ENCODE measurements at places on chromosomes 5 and 9. TPM values are rescaled to one million over a fixed set of nuclear protein-coding genes. Genes with fewer than 3 reads are reported as not detected.

DNA sequence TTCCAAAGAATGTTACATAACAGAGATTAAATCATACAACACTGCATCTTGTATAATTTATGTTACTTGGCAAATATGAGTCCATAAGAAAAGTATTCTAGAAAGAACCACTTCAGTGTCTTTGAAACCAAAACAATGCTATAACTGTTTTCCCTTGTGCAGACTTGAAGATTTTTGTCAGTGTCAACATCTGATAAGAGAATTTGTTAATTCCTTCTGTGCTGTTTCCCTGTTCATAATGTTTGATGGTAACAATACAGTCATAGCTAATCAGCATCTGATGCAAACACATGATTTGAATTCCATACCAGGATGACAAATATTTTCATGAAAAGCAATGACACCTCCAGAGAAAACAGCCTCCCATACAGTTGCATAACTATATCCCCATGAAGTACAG, 306.8 kb downstream of the SEMA5A start:
- DNase-seq: no peak

DNA sequence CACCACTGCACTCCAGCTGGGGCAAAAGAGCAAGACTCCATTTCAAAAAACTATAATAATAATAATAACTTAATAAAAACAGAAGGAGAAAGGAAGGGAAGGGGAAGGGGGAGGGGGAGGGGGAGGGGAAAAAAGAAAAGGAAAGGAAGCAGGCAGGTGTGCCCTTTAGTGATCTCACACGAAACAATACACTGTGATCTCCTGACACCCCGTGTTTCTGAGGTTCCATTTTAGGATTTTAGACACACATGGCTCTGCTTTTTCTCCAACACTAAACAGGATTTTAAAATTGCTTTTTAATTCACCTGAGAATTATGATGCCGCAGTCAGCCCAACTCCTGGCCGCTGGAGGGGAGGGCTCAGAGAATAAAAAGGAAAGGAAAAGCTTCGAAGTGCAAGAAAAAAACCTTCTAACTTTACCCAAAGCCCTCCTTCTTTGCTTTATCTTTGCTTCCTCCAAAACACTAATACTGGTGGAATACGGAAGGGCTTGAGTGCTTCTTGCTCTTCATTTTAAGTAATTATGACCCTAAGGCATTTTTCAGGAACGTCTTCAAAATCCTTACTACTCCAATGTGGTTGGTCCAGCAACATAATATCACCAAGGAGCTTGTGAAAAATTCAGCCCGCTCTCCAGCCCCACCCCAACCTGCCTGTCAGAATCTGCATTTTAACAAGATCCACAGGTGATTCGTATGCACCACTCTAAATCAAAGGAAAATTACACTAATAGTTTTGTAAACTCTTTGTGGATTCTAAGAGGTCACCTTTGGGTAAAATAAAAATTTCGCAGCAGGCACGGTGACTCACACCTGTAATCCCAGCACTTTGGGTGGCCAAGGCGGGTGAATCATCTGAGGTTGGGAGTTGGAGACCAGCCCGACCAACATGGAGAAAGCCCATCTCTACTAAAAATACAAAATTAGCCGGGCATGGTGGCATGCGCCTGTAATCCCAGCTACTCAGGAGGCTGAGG, 66.0 kb downstream of the MYO10 start:
- no peak for DNase-seq

GRCh38 chr9:135989722-135990467, 28.7 kb upstream of the UBAC1 start:
- no peak for DNase-seq

GRCh38 chr5:120610145-120610544, 146.0 kb downstream of the PRR16 start:
- DNase-seq: no peak

GCNT4 gene
- total RNA-seq: 0.62 TPM

DNA sequence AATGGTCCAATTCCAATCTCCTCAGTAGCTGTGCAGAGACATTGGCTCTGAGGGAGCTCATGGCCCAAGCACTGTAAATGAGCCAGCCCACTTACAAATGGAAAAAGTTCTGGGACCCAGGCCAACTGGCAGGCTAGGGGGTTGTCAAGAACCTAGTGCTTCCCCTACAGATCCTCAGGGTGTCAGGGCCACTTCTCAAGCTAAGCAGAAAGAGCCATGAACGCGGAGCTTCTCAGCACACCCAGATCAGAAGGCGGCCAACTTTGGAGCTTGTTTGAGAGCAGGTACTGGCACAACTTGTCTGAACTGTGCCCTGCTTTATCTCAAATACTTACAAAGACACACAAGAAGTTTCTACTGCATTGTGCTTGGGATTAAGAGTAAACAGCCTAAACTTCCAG, 17.5 kb downstream of the TLE1 start:
- peak; percentile 84 for DNase-seq

GRCh38 chr5:138573949-138574670, 1.1 kb downstream of the HSPA9 start:
- no peak for DNase-seq

DNA sequence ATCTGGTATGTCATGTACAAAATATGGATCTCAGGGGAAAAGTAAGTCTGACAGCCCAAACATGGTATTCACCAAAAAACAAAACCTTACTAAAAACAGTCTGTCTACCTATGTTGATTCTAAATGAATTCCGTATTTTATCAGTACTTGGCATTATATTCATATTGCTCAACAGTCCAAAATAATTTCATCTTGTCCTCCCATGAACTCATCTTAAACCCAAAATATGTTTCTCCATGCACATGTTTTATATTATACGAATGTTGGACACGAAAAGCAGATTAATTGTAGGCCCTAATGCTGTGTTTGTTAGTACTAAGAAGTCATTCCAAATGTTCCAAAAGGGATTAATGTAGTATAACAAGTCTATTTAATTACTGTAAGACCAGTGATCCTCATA, 20.1 kb downstream of the NFIB start:
- DNase-seq: no peak

DNA sequence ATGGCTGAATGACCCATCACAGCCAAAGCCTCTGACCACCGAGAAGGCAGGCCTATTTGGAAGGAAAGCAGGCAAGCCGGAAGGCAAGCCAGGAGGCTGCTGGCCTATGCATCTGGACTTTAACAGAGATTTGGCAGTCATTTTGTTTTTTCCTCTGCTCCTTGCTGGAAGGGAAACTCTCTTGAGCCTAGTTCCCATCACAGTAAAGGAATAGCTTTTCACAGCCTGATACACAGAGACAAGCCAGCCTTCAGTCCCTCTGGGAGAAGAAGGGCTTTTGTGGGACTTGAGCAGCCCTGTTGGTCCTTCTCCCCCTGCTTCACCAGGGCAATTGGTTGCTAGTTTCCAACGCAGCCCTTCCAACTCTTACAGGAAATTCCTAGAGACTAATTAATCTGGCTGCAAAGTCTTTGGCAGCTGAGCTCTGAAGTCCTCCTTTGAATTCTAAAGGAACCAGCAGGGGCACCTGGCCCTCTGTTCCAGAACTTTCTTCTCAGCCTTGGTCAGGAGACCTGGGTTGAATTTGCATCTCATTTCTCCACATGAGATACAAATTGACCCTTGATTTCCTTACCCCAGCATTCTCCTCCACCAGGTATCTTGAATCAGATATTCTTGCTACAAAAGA, 157.3 kb upstream of the EPB41L4A start:
- no peak for DNase-seq
